Naive B cell (primary cell): ENCODE measurements at places on chromosomes 11 and 22.

GRCh38 chr11:75013051-75013450, 24.3 kb downstream of the NEU3 start:
- no peak for DNase-seq

DNA sequence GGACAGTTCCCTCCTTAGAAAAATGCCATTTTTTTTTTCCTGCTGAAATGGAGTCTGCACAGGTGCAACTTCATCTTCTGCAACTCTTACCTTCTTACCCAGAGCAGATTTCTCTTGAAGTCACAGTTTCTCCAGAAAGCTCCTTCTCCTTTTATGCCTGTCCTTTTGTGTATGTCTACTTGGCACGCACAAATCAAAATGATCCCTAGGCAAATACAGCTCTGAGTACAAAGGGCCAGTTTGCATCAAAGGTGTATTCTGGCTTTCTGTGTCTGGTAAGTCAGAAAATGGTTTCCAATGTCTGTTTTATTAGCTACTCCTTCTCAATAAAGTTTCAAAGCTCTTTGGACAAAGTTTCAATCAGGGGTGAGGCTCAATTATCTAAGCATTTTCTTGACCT, 2.5 kb downstream of the CLDN25 start:
- DNase-seq, result no peak

- DNase-seq, result peak; percentile 38
Measured at GRCh38 chr11:111602865-111603610, 789 bp downstream of the SIK2 start.

GRCh38 chr22:30598986-30599385, 7.3 kb upstream of the PES1 start:
- DNase-seq, result no peak

DNA sequence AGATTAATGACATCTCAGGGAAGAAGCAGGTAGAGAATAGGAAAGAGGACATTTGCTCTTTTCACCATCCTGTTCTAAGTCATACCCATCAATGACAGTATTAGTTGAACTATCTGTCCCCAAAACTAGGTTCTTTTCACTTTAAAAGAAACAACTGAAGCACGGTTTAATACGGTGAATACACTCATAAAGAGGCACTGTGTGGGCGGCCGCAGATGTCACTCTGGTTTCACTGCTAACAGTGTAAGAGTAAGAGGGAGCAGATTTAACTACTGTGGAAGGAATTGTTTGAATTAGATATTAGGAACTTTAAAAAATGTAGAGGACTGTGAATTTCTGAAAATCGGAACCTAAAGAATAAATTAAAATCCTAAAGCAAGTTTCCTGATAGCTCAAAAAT, 49.5 kb downstream of the VSIG10L2 start:
- no peak for DNase-seq

- no peak for DNase-seq
Measured at GRCh38 chr22:36156119-36156514, 4.4 kb downstream of the APOL3 start.

DNA sequence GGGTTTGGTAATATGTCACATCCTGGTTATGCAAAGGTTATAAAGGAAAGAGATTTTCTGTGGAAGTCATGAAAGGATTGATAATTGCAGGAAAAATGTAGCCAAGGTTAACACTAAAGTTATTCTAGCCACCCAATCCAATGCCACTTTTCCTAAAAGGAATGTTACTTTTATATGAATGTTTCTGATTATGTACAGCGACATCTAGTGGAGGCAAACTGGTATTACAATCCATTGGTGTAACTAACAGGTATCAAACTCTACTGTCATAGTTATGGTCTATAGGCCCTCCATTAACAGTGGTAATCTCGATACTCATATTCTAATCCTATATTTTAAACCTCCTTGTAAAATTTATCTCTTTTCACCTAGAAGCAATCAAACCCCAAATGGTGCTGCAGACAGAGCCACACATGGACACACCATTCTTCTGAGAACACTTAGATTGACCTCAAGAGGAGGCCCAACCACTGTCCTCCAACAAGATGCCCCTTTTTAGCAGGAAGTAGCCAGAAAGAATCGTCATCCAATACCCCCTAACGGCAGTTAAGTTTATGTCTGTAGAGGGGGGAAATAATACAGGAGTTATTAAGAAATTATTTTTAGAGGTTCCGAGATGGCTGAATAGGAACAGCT, 74.9 kb upstream of the RAG2 start:
- peak; percentile 32 for DNase-seq

DNA sequence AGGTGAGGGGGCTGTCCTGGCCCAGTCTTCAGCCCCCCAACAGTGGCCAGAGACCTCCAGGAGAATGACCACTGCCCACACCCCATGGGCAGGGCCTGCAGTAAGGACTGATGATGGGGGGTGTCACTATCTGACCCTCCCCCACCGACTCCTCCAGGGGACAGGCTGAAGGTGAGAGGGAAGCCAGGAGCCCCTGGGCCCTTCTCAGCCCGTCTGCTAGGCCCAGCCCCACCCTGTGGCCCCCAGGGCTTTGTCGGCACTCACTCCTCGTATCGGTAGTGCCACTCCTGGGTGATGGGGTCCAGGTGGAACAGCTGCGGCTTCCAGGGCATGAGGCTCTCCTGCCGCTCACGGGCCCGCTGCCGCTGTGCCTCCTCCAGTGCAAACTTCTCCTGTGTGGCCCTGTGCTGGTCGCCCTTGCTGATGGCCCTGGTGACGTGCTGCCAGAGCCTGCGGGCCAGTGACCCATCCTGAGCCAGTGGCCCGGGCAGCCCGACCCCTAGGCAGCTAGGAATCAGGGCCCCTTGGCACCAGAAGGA, 35.4 kb upstream of the CARS1 start:
- DNase-seq, result no peak

DNA sequence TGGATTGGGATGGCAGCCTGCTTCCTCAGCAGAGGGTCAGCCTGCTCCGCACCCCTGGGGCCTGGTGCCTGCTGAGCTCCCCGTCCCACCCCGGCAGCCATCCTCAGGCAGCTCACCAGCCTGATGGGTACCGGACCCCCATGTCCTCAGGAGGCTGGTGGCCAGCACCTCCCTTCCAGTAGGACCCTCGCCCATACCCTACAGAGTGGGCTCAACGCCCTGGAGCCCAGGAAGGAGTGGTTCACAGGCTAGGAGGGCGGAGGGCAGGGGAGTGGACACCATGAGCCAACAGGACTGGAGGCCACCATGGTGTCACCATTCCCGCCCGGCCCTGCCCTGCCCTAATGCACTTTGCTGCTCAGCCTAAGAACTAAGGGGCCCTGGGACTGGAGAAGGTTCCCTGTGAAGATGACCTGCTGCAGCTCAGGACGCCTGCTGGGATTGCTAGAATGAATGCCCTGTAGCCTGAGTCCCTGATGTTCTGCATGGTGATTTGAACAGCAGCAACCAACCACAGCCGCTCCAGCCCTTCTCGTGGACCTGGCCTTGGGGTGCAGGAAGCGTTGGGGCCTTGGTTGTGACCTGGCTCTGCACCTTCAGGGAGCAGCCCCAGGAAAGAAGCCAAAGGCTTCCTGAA, 1080.8 kb downstream of the BRD1 start:
- DNase-seq, result no peak

DNA sequence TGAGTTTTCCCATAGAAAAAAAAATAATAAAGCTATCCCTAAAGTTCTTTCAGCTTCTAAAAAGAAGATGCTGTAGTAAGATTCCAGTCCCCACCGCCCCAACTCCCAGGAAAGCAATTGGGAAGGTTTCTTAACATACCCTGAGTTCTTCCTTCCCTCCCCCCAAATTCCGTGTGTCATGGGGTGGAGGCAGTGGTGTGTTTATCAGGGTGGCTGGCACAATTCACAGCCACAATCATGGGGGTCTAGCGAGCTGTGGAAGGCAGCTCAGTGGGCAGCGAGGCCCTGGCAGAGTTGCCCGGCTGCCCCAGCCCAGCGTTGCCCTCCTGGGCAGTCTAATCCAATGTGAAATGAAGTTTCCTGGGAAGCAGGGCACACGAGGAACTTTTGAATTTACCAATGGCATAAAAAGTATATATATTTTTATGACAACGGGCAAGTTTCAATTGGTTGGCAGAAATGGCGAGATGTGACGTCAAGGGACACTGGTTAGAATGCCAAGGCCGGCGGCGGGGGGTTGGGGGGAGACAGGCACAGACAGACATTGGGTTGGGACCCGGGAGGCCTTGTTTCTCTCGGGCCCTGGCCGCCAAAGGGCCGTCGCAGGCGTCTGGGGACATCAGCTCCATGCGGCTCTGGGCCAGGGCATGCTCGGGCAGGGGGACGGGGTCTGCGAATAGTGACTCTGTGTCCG, 80.7 kb upstream of the PPARA start:
- DNase-seq, result peak; percentile 44

DNA sequence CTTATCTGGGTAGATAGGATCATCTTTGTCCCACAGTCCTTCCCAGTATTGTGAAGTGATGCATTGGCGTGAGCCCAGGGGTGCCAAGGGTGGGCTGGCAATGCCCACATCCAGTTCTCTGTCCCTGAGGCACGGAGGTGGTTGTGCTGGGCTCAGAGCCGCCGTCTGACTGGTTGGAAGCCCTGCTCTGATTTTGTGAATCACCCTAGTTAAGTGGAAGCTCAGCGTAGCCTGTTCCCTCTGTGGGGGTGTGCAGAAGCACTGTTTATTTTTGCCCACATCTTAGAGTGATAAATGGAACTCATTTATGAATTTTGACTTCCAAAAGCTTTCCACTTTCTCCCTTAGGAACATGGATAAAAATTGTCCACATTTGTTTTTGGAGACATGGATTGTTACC, 13.6 kb downstream of the BCR start:
- DNase-seq, result no peak

DNA sequence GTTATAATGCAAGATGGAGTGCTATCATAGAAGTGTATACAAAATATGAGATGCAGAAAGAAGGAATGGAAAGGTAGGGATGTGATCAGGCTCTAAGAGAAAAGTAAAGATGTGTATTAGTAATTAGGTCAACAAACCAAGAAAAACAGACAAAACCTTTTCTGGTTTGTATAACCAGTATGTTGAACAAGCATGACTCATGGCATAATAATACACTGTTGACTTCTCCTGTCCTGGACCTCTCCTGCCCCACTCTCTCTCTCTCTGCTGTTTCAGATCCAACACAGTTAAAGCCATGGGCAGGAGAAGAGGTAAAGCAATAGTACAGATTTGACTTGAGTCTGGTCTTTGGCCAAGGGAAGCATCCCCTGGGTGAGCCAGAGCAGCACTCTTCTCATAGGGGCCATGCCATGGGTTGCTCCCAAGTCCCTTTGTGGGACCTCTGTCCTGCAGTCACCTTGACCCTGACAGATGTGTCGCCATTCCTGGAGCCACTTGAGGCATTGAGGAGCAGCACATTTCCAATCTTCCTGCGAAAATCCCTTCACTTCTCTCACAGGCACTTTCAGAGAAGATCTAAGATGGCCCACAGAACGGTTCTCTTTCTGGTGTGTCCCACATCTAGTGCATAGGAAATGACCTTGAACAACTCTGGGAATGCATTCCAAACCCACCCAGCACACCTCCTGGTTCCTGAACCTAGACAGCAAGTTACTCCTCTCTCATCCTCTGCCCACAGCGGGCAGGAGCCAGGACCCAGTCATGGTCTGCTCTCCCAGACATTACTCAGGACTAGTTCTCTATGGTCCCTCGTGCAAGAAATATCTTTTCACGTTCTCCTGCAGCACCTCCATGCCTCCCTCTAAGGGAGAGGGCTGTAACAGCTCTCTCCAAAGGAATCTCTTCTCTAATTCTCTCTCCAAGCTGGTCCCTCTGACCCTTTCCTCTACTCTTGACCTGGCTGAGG, 58.2 kb upstream of the PRSS23 start:
- DNase-seq, result no peak

DNA sequence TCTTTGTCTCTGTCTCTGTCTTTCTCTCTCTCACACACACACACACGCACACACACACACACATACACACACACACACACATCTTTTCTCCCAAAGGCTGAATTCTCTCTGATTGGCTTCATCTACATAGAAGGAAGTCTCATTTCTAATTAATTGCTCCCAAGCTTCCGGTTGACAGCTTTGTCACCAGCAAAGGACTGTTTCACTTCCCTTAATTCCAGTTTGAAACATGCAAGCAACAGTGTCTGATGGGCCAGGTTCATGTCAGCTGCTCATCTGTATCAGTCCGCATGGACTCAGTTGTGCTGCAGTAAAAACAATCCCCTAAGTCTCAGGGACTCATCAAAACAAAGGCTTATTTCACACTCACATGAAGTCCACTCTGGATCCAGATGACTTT, 16.2 kb upstream of the PVALB start:
- DNase-seq, result peak; percentile 44

DNA sequence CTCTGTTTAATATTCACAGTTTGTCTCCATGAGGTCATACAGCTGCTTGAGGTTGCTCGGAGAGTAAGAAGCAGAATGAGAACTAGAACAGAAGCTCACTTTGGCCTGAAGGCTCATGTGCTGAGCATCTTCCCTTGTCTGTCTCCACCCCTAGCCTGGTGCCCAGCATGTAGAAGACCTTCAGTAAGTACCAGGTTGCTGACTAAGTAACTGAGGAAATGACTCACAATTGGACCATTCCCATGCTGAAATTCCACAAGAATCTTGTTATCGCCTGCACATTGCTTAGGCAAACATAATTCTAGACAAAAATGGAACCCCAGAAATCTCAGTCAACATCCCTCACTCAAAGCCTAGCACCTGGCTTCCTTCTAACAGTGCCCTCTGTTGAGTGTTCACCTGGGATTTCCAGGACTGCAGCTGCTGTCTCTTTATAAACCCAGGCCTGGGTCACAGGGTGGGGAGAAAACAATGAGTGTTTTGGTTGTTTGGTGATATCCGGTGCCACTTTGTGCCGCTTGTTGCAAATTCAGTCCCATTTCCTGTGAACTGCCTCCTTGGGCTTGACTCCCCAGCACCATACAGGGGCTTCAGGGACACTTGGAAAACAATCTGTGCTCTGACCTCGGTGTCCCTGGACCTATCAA, 406.8 kb downstream of the ETS1 start:
- DNase-seq, result no peak

DNA sequence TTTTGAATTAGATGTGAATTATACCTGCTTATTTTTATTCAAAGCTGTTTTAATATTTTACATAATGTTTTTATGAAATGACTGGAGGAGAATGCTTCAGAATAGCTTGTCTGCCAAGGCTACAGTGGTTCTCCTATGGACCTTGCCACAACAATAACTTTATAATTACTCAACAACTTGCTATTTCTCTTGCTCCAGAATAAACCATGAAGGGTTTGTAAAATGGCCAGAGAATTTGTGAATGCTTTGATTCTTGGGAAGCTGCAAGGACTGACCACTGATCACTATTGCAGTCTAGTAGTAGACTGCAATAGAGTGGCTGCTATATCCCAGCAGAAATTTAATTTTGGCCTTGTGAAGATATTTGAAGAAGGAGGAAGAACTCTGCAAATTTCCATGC, 199.7 kb downstream of the FAT3 start:
- no peak for DNase-seq
